ENCODE measurements at places on chromosomes 2 and 18.

GRCh38 chr2:189287982-189288521 is 108.5 kb upstream of the COL5A2 start:
- DNase-seq = no peak

DNA sequence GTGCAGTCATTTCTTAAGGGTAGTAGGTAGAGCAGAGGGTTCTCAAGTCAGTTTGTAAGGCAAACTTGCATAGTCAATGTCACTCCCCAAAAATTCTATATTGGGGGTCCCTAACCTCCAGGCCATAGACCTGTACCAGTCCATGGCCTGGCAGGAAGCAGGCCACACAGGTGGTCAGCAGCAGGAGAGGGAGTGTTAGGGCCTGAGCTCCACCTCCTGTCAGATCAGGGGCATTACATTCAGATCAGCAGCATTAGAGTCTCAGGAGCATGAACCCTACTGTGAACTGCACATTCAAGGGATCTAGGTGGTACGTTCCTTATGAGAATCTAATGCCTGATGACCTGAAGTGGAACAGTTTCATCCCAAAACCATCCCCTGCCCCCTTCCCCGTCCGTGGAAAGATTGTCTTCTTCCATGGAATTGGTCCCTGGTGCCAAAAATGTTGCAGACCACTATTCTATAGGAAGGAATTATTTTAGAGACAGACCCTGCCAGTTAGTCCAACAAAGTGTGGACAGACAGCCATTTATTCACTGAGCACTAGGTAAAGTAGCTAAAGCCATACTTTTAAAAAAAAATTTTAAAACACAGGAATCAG is 6.7 kb downstream of the COA5 start:
- no peak for DNase-seq

GRCh38 chr18:45760462-45761036 is 36.6 kb downstream of the SLC14A1 start:
- no peak for DNase-seq

- DNase-seq = no peak
These were observed 12.7 kb upstream of the DDX18 start for GRCh38 chr2:117801826-117802225.

GRCh38 chr2:170313992-170314348 is 136.0 kb downstream of the MYO3B start:
- no peak for DNase-seq

GRCh38 chr18:57813245-57813644 is 10.1 kb upstream of the ATP8B1 start:
- DNase-seq = no peak

- DNase-seq = no peak
These were observed 21.6 kb downstream of the KIF1A start for GRCh38 chr2:240798327-240798905.

DNA sequence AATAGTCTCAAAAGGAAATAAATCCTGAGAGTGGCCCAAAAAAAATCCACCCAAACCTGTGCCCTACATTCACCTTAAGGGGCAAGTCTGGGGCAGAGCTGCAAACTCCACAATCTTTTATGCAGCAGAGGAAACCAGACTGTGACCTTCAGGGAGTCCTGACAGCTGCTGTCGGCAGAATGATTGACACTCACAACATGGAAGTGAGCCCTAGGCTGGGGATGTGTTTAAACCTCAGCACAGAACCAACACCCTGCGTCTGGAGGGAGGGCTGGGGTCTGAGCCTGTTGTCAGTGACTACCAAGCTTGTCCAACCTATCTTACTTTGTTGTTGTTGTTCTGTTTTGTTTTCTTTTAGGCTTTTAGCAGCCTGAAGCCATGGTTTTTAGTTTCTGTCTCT is 39.6 kb downstream of the CRACDL start:
- no peak for DNase-seq

GRCh38 chr2:96109361-96109680 is 7.0 kb downstream of the ADRA2B start:
- DNase-seq = no peak

- DNase-seq = no peak
These were observed 136.8 kb upstream of the EPHA4 start for GRCh38 chr2:221708902-221709301.

GRCh38 chr2:219509780-219510511 is 4.3 kb upstream of the ASIC4 start:
- peak; percentile 28 for DNase-seq

Measured in naive thymus-derived CD8-positive, alpha-beta T cell (primary cell).